H4 (cell line): ENCODE measurements at places on chromosomes 2 and 18.

GRCh38 chr2:72367530-72368225 is 220.0 kb upstream of the CYP26B1 start:
- DNase-seq, result peak; percentile 96

DNA sequence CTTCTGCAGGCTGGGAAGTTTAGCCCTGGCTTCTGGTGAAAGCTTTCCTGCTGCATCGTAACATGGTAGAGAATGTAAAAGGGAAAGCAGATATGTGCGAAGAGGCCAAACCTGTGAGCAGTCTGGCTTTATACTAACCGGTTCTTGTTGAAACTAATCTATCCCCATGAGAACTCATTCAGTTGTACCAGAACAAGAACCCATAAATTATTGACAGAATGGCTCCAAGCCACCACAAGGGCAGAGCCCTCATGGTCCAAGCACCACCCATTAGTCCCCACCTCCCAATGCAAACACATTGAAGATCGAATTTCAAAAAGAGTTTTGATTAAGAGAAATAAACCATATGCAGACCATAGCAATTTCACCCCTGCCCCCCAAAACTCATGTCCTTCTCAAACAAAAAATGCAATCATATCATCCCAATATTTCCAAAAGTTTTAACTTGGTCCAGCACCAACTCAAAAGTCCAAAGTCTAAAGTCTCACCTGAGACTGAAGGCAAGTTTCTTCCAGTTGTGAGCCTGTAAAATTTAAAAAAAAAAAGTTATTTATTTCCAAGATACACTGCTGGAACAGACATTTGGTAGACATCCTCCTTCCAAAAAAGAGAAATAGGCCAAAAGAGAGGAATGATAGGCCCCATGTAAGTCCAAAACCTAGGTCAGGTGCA is 318.9 kb downstream of the CNTNAP5 start:
- no peak for DNase-seq

GRCh38 chr2:68124321-68124720 is 33.4 kb upstream of the PNO1 start:
- DNase-seq, result no peak

GRCh38 chr18:46158499-46158898 is 54.3 kb downstream of the HAUS1 start:
- DNase-seq, result no peak

DNA sequence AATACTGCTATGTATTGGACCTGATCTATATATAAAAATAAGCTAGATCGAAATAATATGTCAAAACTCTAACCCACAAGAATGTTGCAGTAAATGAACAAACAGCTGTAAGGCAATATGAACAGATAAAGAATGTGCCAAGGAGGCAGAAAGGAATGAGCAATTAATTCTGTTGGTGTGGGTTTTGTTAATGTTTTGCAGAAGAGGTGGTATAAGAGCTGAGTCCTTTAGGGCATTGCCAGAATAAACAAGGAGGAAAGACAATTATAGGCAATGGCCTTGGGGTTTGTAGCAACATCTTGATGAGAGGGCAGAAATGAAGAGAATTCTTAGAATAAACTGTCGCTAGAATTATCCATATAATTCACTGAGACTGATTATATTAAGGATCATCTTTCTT is 240.9 kb upstream of the GULP1 start:
- peak; percentile 9 for DNase-seq

DNA sequence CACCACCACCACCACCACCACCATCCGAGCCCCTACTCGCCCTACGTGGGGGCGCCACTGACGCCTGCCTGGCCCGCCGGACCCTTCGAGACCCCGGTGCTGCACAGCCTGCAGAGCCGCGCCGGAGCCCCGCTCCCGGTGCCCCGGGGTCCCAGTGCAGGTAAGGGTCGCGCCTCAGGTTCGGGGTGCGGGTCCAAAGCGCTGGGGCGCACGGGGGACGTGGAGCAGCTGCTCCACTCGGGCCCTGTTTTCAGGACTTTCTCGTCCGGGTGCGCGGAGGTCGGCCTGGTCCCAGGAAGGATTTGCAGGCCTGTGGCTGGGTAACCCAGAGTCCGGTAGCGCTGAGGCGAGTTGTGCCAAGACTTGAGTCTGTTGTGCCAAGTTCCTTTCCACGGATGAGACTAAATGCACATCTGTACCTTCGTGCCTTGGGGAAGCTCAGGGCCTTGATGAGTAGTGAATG is 2.8 kb downstream of the GATA6 start:
- DNase-seq, result no peak

DNA sequence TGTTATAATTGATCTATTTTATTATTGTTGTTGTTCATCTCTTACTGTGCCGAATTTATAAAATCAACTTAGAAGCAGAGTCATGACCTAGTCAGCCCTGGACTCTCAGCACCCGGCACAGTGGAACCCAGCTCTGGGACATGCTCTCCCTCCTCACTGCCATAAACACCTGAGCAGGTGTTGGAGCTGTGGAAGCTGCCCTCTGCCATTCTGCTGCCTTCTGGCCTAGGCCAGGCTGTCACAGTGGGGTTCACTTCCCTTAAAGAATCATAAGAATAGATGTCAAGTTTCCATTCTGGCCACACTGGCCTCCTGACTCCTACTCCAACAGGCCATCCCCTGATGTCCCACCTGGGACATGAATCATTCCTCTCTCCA is 192.2 kb downstream of the ZFP36L2 start:
- no peak for DNase-seq

DNA sequence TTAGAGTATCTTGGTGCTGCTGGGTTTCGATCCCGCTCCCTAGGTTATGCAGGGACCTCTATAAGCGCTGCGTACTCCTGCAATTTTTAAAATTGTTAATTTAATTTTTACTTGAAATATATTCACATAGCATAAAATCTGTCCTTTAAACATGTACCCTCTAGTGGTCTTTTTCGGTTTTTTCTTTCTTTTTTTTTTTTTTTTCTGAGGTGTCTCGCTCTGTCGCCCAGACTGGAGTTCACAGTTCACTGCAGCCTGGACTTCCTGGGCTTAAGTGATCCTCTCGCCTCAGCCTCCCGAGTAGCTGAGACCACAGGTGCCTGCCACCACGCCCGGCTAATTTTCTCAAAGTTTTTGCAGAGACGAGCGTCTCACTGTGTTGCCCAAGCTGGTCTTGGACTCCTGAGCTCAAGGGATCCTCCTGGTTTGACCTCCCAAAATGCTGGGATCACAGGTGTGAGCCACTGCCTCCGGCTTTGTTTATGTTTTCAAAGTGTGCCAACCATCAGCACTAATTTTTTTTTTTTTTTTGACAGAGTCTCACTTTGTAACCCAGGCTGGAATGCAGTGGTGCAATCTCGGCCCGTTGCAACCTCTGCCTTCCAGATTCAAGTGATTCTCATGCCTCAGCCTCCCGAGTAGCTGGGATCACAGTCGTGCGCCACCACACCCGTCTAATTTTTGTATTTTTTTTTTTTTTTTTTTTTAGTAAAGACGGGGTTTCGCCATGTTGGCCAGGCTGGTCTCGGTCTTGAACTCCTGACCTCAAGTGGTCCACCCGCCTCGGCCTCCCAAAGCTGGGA is 585 bp upstream of the MOB1A start:
- no peak for DNase-seq
